Hepatocyte (in vitro differentiated cells): ENCODE measurements at places on chromosomes 3 and 15.
A peak's percentile ranks its signal among the peaks of the same experiment; 100 is the strongest.

- no peak for DNase-seq
Measured at GRCh38 chr3:44899683-44900367, 25.4 kb downstream of the TGM4 start.

GRCh38 chr3:171028025-171028778 is 1.7 kb upstream of the SLC2A2 start:
- DNase-seq: peak; percentile 59

DNA sequence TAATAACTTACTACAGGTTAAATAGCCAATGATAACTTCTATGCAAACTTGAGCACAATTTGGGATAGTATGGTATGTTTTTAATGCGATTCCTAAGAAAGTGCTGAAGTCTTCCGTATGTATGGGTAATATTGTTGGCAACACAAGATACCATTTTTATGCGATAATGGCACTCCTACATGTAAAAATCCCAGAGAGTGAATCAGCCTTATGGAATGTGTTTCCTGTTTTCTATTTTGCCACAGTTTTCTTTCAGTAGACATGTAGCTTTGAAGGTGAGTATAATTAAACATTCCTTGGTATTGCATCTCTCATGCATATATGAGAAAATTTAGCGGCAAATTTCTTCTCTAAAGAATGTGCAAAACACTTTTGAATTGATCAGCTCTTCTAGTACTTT is 396.8 kb upstream of the AZI2 start:
- no peak for DNase-seq

DNA sequence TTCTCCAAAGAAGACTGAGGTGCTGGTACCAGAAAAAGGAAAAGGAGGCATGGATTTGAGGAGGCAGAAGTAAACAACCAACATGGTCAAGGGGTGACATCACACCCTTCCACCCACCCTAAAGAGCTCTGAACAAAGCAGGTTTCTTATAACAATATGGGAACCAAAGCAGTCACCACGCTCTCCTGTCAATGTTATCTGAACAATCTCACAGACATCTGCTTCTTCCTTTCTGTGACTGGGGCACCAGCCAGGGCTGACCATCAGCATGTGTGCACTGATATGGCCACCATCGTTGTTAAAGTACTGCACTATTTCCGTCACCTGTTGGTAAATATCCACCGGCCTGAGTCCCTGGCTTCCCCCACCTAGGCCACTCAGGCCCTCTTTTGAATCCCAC is 252.9 kb downstream of the SHQ1 start:
- DNase-seq: no peak

GRCh38 chr3:31196881-31197364 is 302.5 kb upstream of the GADL1 start:
- peak; percentile 25 for DNase-seq

DNA sequence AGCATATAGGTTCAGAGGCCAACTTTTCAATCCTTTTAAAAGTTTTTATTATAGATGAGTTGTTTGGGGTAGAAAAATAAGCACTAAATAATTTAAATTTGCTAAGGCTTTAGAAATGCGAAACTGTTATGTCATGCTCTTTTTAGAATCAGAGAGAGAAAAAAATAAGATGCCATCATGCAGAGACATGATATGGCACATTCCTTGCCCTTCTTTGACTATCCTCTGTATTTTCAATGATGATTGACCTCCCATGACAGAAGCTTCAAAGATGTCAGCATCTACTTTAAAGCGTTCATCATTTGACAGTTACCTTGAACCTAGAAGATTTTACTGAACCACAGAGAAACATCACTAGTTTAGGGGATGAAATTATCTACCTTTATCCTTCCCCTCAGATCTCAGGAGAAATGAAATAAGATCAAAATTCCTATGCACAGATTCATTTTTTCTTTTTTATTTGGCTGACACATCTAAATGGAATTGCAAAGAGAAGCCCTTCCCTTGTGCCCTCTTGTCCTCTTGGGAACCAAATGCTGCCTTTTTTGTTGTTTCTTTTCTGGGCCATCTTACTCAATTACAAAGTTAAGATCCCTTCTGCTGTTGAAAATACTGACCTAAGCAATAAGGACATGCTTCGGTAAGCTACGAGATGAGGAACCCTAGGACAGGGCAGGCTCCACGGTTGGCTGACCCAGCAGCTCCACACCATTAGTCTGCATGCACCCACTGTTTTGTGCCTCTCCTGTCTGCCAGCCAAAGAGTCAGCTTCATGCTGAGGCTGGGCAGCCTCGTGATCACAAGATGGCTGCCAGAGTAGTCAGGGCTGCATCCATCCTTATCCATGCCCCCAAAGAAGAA is 289.7 kb upstream of the TPM1 start:
- no peak for DNase-seq

GRCh38 chr3:13659221-13659969 is 110.5 kb downstream of the FBLN2 start:
- no peak for DNase-seq

DNA sequence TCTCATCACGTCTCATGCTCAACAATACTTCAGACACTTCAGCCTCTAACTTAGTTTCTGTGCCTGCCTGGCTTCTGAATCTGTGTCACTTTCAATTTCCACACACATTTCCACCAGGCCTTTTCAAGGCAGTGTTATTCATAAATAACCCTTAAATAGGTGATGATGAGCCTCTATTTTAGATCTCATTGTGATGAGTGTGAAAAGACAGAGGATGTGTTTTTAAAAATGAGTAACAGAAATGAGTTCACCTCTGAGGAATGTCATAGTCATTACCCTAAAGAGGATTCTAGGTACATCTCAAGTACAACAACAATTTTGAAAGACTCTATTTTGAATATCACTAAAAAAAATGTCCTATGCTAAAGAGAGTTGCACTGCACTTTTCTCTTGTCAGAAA is 64.6 kb downstream of the STAC start:
- no peak for DNase-seq

DNA sequence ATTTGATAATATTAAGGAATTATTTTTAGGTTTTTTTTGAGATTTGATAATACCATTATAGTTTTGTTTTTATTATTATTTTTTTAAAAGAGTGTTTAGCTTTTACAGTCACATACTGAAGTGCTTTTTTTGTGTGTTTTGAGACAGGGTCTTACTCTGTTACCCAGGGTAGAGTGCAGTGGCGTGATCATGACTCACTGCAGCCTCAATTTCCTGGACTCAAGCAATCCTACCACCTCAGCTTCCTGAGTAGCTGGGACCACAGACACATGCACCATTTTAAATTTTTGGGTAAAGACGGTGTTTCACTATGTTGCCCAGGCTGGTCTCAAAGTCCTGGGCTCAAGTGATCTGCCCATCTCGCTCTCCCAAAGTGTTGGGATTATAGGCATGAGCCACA is 73.0 kb downstream of the SUMF1 start:
- no peak for DNase-seq

GRCh38 chr15:69515508-69515907 is 62.9 kb downstream of the RPLP1 start:
- no peak for DNase-seq

DNA sequence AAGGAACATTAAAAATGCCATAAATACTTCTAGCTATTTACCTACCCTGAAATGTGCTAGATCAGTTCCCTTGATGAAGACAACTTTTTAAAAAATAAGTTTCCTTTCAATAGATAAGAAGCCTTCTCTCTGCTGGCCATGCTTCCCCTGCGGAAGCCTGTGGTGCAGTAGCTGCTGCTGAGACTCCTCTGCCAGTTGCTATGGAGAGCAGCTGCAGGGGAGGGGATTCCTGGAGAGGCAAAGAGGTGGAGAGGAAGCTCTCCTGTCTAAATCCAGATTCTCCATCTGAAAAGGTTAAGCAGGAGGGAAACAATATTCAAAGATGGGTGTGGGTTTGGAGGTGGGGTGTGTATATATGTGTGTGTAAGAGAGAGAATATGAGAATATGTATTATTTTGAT is 69.8 kb upstream of the BFSP2 start:
- DNase-seq: no peak

DNA sequence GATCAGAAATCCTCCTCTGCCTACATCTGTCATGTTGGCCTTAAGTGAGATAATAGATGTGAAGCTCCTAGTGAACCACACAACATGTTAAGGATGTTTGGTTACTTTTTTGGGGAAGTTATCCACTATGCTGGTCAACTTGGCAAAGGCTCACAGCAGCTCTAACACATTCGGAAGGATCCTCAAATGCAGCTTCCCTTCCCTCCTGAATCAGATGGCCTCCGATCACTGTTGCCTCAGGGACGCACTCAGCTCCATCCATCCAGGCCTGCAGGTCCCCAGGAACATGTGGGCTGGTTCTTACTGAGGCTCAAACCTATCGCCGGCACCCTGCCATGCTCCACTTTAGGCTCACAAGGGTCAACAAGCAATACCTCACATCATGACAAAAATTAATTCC is 67.9 kb downstream of the CORO2B start:
- DNase-seq: no peak

DNA sequence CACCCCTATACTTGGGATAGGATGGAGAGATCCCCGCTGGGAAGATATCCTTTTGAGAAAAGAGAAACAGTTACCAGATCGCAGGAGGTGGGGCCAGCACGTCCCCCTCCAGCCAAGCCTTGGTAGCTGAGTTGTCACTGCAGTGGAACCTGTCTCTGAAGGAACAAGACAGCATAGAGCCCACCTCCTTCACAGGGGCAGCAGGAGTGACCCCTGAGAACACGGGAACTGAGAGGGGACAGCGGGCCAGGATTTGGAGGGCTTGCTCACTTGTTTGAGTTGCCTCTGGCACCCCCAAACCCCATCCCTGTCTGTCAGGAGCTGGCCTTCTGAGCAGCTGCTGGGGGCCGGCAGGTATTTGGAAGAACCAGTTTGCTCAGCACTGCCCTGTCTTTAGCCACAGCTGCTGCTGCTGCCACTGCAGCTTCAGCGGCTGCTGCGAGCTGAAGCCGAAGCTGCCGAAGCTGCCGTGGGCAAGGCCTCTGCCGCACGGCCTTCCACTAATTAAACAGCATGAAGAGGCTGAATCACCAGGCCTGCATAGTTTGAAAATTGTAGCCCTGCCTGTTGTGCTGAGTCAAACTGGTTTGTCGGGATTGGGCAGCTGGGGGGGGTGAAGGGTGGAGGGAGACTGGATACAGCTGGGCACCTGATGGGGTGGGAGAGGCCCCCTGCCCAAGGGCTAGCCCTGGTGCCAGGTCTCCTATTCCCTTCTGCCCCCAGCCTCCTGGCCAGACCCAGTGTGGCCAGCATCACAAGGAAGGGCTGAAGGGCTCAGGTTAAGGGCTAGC is 4.0 kb downstream of the EPHB3 start:
- DNase-seq: peak; percentile 86

DNA sequence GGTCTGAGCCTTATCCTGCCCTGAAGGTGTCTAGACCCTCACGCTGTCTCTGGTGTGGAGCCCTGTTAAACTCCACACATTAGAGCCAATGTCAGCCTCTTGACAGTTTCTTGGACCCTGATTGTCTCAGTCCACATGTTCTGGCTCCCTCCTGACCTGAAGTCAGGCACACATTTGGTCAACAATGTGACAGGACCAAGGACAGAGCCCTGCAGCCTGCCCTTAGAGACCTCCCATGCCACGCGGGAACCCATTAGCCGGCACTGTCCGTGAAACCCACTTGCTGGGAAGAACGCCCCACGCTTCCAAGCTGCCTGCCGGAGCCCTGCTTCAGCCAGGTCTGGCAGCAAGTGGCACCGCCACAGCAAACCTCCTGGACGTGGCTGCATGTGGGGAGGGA is 162.7 kb upstream of the LINGO1 start:
- DNase-seq: no peak

DNA sequence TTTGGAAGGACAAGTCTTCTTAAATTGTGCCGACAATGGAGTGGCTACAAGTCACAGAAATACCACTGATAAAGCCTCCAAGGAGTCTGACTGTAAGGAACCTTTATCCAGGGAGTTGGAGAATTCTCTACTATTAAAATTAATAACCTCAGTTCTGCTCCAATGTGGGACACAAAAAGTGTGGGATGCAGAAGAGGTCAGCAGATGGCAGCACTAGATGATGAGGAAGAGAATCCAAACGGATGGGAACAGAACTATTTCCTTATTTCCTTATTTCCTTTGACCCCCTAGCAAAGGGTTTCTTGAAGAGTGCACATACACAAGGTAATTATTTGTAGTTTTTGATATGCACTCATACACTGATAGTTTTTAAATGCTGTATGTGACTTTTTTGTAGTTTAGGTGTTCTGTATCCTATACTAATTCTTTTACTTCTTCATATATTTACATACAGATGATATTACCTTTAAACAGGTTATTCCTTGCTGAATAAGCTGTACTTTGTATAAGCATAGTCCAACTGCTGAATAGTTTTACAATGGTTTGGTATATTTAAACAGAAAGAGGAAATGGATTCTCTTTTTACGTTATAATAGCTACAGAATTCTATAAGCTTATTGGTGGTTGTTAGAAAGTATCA is 25.6 kb upstream of the NLGN1 start:
- DNase-seq: peak; percentile 46

DNA sequence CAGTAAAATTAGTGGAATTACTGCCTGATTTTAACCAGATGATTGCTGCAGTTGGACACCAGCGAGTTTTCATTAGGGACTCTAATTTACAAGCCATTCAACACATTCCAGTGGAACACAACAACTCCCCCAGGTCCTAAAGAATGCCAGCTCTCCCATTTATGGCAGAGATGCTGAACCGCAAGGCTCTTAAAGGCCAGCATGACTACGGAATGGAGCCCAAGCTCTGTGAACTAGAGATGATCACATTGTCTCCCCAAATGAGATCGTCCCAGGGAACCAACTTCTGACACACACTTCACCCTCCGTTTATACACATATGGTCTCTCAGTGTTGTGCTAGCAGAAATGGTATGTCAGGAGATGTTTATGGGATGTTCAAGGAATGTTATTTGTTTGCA is 446.2 kb upstream of the NR2F2 start:
- DNase-seq: no peak

DNA sequence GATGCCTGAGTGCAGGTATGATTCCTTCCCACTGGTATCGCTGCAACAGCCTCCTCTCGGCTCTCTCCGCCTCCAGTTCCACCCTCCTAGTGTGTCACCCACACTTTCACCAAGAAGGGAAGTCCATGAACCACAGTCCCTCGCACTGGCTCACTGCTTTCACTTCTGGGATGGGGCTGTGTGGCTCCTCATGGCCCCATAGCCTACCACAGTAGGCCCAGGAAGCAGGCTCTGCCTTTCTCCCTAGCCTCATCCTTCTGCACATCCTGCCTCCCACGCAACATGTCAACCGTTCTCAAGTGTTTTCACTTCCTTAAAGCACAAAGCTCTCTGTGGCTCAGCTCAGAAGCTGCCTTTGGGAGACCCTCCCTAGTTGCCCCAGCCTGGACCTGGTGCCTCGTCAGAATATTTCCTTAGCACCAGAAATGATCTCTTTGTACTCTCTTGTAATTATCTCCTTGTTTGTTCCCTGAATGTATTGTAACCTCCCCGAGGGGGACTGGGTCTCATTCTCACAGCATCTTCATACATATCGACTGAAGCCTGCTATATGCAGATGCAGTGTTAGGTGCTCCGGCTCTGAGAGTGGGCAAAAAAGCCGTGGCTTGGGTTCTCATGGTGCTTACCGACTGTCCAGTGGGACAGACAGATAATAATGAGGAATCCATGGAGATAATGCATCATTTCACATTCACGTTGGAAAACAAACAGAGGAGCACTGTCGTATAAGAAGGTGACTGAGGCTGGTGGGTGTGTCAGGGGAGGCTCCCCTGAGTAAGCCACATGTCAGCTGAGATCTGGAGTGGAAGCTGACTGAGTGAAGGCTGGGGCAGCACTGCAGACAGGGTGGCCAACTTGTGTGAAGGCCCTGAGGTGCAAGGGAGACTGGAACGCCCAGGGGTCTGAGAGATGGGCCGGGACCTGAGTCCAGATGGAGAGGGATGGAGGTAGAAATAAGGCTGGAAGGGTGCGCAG is 107.1 kb downstream of the DGKG start:
- DNase-seq: no peak
